ENCODE measurements at places on chromosomes 11 and 22. TPM values are rescaled to one million over a fixed set of nuclear protein-coding genes. Genes with fewer than 3 reads are reported as not detected.

GRCh38 chr22:36245805-36246356 lies 6.6 kb upstream of the APOL2 start:
- no peak for DNase-seq

DNA sequence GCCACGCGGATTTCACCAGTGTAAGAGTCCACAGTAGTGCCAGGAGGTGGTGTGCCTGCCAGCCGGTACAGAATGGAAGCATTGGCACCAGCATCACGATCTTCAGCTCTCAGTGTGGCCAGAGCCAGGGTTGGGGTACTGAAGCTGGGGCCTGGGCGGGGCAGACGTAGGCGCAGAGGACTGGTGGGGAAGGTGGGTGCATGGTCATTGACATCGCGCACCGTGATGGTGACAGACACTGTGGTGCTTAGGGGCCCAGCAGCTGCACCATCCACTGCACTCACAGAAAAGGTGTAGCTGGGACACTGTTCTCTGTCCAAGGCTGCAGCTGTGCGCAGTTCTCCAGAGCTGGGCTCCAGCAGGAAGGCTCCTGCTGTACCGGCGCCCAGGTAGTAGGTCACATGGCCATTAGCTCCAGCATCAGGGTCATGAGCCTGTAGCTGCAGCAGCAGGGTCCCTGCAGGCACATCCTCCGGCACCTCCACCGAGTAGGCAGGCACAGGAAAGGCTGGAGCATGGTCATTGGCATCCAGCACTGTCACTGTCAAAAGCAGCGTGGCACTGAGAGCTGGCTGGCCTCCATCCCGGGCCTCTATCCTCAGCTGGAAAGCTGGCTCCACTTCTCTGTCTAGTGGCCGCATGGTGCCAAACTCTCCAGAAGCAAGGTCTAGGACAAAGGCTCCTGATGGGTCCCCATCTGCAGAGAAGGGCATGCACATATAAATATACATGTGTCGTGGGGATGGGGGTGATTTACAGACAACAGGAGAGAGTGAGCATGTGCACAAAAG lies 7.9 kb upstream of the TPP1 start:
- DNase-seq: no peak

DNA sequence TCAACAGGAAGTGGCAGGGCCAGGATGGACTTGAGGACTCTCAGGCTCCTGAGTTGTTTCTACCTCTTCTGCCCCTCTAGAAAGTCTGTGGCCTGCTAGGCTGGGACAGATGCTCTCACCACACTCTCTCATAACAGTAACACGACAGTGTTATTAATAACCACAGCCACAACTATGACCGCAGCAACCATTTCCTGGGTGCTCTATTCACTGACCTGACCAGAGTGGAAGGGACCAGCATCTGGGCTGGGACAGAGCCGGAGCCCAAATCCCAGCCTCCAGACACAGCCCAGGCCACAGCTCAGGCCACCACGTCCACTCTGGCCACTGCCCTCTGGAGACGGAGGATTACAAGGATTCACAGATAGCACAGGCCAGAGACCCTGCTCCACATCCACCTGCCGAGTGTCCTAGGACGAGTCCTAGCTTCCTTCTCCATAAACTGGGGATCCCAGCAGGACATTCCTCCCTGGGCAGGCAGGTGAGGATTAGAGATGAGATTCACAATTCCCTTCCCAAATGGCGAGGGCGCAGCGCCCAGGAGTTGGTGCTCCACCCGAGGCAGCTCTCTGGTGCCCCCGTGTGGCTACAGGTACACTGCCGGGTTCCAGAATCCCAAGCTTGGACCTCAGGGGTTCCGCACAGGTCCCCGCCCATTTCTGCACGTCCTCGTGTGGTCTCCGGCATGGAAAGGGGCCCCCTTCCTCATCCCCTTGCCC lies 7.1 kb downstream of the PNPLA5 start:
- DNase-seq: peak; percentile 95

The ABCG4 gene
- 0.31 TPM for total RNA-seq

- DNase-seq: peak; percentile 95
Observed at GRCh38 chr11:65591939-65592857, 3.4 kb downstream of the KCNK7 start.
